Left hindlimb (tissue), 1 donor: ENCODE measurements at places on chromosomes 3 and 15.

DNA sequence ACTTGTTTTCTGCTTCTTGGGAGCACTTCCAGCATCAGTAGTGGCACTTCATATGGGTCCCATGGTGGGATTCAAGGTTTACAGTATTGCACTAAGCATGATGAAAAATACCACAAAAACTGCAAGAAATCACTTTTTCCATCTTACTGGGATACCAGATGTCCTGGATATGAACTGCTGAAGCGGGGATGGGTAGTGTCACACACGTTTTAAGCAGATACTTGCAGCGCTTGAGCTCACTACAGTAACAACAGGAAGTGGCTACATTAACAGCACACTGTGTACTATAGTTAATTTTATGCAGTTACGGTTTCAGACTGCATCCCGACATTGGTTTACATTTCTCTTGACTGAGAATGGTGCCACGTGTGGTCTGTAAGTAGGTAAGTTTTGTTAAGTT, 3.5 kb upstream of the ISG20 start:
- no peak for DNase-seq

DNA sequence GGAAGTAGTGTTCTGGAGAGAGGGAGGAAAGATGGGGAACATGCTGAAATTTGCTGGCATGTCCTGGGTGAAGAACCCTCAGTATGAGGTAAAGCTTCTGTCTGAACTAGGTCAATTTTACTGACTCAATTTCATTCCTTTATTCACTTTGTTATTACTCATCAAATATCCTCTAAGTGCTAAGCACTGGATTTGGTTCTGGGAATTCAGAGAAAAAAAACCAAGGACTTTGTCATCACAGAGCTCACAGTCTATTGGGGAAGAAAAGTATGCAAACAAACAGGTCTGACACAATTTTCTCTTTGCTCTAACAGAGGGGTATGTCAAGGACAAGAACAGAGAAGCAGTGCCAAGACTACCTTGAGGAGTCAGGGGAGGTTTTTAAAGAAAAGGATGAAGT, 68.0 kb downstream of the TFG start:
- DNase-seq = no peak

- no peak for DNase-seq
These were observed 36.8 kb upstream of the NEO1 start for GRCh38 chr15:73015493-73015892.

DNA sequence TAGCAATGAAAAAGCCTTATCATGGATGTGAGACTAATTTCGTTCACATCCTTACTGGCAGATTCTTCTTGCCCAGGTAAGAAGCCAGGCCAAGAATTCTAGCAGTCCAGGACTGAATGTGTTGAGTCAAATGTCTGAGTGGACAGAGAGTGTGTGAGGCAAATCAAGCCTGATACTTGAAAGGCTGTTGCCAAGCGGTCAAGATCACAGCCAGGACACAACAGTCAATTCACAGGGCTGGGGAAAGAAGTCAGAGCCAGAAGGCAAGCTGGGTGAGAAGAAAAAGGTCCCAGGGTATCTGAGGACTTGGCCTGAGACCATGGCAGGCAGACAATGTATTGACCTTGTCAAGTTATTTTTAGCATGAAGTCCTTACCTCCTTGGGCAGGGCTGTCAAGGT, 301.3 kb downstream of the ZNF385D start:
- no peak for DNase-seq

GRCh38 chr3:187870360-187871203, 125.3 kb upstream of the BCL6 start:
- no peak for DNase-seq

GRCh38 chr3:123072152-123072551, 5.3 kb downstream of the PDIA5 start:
- no peak for DNase-seq

GRCh38 chr15:73366766-73367623, 1.8 kb downstream of the HCN4 start:
- DNase-seq = no peak

DNA sequence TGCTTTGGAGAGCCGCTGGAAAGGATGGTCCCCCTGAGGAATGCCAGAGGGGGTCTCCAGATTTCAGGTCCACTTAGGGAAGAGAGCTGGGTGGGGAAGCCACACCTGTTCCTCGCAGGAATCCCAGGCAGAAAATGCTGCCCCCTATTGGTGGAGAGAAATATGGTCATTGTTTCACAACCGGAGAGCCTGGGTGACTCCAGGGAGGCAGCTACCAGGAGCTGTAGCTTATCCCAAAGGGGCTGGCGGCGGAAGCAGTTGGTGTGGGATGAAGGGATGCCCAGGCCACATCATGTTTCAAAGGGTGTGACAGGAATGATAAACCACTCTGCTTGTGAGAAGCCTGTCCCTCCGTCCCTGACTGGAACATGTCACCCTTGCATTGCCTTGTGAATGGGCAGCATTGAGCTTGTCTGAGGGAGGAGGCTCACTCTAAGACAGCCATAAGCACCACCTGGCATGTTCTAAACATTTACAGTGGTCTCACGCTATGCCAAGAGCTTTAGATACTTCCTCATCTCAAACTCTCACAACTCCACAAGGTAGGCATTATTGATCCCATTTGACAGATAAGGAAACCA, 34.5 kb downstream of the POMGNT2 start:
- DNase-seq = no peak

GRCh38 chr15:67105065-67105951, 39.9 kb downstream of the SMAD3 start:
- no peak for DNase-seq

- no peak for DNase-seq
These were observed 3.1 kb downstream of the CCDC51 start for GRCh38 chr3:48436855-48437254.

GRCh38 chr15:61146091-61146930, 82.8 kb downstream of the RORA start:
- DNase-seq = no peak

- no peak for DNase-seq
These were observed 27.3 kb downstream of the WDR49 start for GRCh38 chr3:167626490-167626889.

DNA sequence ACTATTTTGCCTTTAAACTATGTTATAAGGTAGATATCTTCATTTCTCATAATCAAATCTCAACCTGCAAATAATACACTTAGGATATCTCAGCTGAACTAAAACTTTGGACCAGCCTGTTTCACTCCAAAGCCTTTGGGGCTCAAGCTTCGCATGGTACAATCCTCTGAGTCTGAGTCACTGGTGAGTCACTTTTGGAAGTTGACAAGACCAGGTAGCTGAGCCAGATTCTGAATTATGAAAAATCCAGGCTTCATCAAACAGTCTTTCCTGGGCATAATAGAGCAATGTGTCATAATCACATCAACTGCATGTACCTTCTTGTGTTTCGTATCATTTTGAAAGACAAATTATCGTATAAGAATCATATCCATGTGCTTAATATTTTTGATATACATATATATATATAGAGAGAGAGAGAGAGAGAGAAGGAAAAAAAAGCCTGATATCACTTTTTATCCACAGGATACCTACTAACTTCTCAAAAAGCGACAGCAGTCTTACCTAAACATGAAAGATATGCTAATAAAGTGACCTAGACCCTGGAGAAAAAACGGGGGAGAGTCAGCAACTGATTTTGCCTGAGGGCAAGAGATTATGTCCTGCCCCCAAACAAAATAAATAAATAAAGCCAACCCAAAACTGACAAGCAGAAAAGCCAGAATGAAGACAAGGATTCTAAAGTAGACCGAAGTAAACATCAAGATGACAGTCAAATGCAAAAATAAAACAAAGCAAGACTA, 263.9 kb upstream of the TGFBR2 start:
- no peak for DNase-seq

DNA sequence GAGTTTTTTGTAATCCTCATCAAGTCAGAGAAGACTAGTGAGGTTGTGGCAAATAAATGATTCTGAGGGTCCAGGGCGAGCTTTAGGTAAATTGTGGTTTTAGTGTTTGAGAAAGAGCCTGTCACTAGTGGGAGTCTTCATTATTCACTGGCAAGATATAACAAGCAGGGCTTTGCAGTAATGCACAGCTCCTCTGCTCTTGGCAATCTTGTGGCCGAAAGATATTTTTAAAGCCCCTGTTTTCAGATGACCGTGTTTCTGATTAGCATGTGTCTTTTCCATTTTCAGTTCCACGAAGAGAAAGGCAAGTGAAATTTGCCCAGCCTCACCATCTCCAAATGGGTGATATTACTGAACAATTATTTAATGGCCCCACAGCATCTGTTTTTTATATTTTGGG, 154.0 kb upstream of the BCL6 start:
- DNase-seq = no peak

DNA sequence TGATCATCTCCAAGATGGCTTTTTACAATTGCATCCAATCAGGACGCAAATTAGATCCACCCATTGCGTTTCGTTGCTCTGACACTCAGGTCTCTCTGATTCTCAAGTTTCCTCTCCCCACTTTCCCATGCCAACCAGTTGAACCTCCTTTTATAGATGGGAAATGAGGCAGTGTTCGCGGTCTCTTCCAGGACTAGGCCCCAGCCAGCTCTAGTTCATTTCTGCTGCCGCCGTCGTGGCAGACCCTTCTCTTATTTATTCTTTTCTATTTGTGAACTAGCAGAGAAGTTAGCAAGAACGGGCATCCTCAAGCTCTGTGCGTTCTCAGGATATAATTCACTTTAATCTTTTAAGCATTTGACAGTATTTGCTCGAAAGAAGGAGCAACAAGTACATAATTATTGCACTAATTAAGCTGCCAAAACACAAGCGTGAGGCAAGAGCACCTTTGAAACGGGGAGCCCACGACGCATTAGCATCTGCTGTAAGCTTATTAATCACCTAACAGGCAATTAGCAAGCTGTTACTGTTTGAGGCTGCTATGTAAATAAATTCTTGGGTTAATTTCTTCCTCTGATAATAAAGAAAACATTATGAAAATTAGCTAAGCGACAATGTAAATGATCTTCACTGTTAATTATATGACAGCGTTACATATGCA, 246.4 kb upstream of the TLE3 start:
- no peak for DNase-seq

- DNase-seq = no peak
These were observed 94.7 kb upstream of the PLXND1 start for GRCh38 chr3:129701161-129701560.

- peak; percentile 57 for DNase-seq
These were observed 105.3 kb upstream of the PDZRN3 start for GRCh38 chr3:73729969-73730440.

GRCh38 chr3:108414007-108414406, 96.4 kb downstream of the MYH15 start:
- no peak for DNase-seq

- DNase-seq = no peak
These were observed 3.9 kb upstream of the FSIP1 start for GRCh38 chr15:39786447-39787056.

GRCh38 chr3:124520970-124521369, 209.3 kb upstream of the UMPS start:
- no peak for DNase-seq

DNA sequence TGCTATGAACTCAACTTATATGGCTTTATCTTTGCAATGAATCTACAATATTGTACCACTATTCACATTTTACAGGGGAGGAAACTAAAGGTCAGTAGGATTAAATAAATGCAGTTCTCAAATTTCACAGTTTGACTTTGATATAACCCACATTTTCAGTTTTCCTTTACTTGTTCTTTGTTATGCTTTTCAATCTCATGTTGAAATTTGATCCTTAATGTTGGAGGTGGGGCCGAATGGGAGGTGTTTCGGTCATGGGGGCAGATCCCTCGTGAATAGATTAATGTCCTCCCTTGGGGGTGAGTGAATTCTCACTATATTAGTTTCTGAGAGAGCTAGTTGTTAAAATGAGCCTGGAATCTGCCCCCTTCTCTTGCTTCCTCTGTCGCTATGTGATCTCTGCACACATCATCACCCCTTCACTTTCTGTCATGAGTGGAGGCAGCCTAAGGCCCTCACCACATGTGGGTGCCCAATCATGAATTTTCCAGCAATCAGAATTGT, 44.7 kb downstream of the CD200 start:
- DNase-seq = no peak

DNA sequence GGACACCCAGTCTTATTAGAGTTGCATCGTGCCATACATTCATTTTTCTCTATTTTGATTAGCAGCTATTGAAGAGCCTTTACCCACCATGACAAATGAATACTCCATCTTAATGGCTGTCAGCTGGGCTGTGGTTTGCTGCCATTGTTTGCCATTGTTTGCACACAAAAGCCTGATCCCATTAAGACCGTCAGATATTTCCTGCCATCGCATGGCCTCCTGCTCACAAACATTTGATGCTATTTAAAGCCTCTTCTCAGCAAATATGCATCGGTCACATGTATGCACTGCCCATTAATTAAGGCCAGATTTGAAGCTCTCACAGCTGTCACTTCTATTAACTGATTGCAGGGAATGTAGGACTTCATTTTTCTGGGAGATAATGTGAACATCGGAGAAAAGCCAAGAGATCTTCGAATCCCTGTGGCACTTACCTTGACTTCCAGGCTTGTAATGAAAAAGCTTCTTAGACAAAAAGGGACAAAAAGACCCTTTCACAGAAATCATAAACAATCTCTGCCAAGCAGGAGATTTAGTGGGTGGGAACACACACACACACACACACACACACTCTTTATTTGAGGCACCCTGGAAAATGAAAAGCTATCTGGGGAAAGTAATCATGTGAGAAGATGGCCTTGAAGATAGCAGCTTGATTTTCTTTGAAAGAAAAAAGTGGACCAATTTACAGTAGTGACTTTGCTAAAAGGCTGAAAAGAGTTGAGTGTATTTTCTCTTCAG, 175.4 kb upstream of the NR2E3 start:
- no peak for DNase-seq

- DNase-seq = no peak
These were observed 202.7 kb upstream of the KBTBD8 start for GRCh38 chr3:66795365-66795764.

- DNase-seq = no peak
These were observed 49.2 kb upstream of the LRRFIP2 start for GRCh38 chr3:37223576-37223975.

- DNase-seq = no peak
These were observed 47.4 kb downstream of the EXOG start for GRCh38 chr3:38543586-38543985.

DNA sequence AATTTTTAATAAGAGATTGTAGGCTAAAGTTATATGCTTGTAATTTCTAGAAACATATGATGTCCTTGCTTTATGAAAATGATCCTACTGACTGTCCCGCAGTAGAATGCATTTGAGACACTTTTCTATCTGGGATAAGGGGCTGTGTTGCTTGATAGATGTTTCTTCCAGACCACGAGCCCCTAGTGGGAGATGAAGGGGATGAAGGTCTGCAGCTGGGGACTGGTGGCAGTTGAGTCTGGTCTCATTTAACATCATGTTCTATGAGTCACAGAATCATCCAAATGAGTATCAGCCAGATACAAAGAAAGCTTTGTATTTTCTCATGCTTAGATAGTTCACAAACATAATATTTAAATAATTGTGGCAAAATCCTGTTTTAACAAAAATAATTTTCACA, 84.3 kb upstream of the PRTG start:
- DNase-seq = no peak
